Astrocyte (in vitro differentiated cells and primary cell): ENCODE measurements at places on chromosomes 1 and 21. TPM values are rescaled to one million over a fixed set of nuclear protein-coding genes. Genes with fewer than 3 reads are reported as not detected.

DNA sequence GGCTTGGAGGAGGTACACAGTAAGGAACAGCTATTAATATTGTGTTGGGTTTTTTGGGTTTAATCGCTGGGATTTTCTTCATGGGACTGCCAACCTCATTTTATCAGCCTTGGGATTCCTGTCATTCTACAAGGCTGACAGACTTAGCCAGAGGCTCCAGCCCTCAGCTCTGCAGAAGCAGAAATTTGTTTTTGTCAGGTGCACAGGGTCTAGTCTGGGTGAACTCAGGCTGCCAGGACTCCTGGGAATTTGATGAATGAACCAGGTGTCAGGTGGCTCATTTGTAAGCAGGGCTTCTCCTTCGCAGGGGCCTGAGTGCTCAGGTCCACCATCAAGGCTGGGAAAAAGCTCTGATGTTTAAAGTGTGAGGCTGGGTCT, 11.5 kb upstream of the ZNF362 start:
- peaks cover 10% of the 10 kb centered on the region for H3K27me3 ChIP-seq
- no peak for DNase-seq
- H3K4me3 ChIP-seq, result no peak overlapping the region
- no peaks in the 10 kb centered on the region for H3K36me3 ChIP-seq
- peaks cover 3% of the 10 kb centered on the region for H3K4me1 ChIP-seq
- no peak overlapping the region for H3K27ac ChIP-seq

DNA sequence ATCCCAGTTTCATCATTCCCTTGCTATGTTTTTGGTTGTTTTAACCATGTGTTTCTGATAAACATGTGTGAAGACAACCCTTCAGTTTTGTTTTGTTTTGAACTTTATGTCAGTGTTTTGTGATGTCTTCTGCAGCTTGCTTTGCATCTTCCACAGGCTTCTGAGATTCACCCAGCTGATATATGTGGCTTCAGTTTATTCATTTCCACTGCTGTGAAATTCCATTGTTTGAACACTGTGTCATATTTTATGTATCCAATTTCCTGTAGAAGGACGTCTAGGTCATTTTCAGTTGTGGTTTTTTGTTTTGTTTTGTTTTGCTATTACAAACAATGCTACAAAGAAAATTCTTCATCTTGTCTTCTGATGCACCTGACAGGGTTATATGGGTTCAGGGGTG, 27.2 kb upstream of the SLC26A9 start:
- no peak overlapping the region for H3K27ac ChIP-seq
- no peaks in the 10 kb centered on the region for H3K27me3 ChIP-seq
- no peak overlapping the region for H3K4me3 ChIP-seq
- no peaks in the 10 kb centered on the region for H3K4me1 ChIP-seq
- DNase-seq, result no peak

DNA sequence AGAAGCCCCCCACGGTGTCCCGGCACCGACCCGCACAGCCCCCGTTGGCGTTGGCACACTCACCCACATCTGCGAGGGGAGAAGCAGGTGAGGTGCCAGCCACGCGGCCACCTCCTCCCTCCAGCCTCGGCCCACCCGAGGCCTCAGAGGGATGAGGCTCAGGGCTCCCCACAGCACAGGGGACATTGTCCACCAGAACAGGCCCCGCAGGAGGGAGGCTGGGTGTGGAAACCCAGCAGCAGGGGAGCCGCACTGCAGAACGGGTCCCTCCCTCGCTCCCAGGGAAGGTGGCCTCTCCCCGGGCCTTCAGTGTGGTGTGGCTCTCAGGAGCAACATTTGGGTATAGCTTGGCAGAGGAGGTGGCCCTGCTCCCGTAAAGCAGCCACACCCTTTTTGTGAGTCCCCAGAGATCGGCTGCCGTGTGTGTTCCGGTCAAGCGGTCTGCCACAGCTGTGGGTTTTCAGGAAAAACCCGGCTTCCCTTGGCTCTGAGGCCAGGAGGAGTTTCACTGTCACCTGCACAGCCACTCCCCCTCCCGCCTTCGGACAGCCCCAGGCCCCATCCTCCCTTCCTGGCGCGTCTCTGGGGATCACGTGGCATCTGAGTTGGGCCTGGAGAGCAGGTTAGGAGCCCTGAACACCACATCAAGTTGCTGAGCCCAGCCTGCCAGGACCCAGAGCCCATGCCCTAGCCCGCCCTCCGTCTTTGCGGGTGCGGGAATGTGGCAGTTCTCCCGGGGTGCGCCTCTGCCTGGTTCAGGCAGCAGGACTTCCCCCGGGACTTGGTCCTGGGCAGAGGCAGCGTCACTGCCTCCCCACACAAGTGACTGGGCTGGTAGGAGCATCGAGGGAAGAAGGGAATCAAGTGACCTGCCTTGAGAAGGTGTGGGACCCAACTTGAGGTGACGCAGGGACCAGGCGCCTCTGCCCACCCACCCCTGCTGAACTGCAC, 64.0 kb downstream of the MEGF6 start:
- DNase-seq, result no peak
- no peaks in the 10 kb centered on the region for H3K36me3 ChIP-seq
- H3K4me1 ChIP-seq, result peaks cover 27% of the 10 kb centered on the region
- H3K27me3 ChIP-seq, result peaks cover 2% of the 10 kb centered on the region
- H3K27ac ChIP-seq, result no peak overlapping the region

DNA sequence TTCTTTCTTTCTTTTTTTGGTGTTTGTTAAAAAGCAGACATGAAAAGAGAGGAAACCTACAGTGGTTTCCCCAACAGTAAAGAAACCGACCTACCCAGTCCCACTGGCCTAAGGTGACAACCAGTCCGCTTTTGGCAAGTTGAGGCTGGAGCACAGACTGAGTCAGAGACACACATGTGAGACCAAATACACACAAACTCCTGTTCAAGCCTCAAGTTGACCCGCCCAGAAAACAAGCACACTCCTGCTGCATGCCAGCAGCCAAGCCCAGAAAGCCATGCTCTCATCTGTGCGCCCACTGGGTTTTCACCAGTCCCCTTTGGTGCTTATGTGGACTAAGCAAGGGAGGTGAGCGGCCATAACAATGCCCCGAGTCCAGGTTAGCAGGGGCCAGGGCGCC, 64.6 kb upstream of the GPR153 start:
- no peak overlapping the region for H3K27ac ChIP-seq
- H3K27me3 ChIP-seq, result no peaks in the 10 kb centered on the region
- no peaks in the 10 kb centered on the region for H3K36me3 ChIP-seq
- H3K4me3 ChIP-seq, result no peak overlapping the region
- H3K4me1 ChIP-seq, result peaks cover 19% of the 10 kb centered on the region

The RGS1 gene
- not detected in 2 replicates for total RNA-seq

The TMIGD3 gene
- not detected in 2 replicates for total RNA-seq

The USP1 gene
- 11.4 and 12.8 TPM in 2 replicates for total RNA-seq

DNA sequence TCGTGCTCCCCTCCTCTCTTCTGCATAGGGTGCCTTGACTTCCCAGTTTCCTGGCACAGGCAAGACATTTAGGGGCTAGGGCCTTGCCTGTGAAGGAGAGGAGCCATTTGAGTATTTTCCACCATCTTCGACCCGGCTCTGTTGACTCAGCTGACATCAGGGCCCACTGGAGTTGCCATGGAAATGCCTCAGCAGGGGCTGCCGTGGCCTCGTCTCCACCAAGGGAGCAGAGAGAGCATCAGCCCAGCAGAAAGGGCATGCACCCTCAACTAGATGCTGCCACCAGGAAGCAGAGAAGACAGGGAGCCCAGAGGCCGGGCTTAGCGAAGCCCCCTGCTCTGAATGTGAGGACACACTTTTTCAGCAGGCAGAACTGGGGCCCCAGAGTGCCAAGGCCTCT, 101.9 kb upstream of the ACTL8 start:
- DNase-seq, result no peak
- H3K27me3 ChIP-seq, result no peaks in the 10 kb centered on the region
- H3K4me3 ChIP-seq, result no peak overlapping the region
- no peaks in the 10 kb centered on the region for H3K36me3 ChIP-seq
- H3K4me1 ChIP-seq, result peaks cover 3% of the 10 kb centered on the region

The LCE1B gene
- total RNA-seq, result not detected in 2 replicates

DNA sequence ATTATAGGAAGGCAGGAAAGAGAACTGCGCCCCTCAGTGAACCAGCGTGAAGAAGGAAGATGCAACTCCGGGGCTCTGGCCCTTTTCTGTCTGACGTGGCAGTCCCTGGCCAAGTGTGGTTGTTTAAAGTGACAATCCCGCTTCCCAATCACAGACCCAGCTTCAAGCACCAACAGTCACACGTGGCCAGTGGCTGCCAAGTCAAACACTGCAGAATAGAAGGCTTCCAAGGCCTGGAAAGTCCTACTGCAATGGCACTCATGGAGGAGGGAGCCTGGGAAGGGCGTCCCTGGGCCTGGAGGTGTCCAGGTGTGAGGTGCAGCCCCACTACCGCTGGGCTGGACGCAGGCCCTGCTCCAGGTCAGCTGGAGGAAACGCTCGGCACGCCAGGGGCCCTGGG, 143.8 kb downstream of the CASZ1 start:
- no peaks in the 10 kb centered on the region for H3K36me3 ChIP-seq
- H3K27ac ChIP-seq, result no peak overlapping the region
- no peaks in the 10 kb centered on the region for H3K27me3 ChIP-seq

The HSD3B2 gene
- not detected in 2 replicates for total RNA-seq

DNA sequence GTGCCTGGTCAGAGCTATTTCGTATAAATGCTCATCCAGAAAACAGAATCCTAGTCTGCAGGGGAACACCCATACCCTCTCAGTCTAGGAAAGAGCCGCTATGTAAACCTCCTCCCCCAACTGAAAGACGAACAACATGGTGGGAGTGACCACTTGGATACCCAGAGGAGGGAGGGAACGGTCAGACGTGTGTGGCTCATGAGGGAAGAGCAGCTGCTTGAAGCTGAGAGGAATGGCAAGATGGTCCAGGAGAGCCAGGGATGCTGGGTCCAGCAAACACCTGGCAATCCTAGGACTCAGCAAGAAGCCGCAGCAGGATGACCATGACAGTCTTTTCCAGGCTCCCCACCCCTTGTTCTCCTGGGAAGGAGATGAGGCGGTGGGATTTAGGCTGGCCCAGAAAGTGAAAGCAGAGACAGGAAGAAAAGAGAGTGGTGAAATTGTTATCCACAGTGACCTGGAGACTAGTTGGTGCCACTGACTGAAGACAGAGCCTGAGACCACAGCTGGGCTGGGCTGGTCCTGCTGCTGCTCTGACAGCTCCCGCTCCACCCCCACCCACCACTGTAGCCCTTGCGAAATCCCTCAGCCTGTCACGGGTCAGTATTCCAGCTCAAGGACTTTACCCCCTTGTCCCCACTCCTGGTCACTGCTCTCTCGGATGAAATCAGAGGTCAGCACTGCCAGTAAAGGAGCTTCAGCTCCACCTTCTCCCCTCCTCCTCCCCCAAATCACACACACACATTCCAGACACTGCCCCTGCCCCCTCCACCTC, 3.6 kb downstream of the CERS2 start:
- peaks cover 19% of the 10 kb centered on the region for H3K36me3 ChIP-seq
- no peak for DNase-seq
- no peak overlapping the region for H3K27ac ChIP-seq
- H3K4me1 ChIP-seq, result peaks cover 27% of the 10 kb centered on the region
- H3K27me3 ChIP-seq, result no peaks in the 10 kb centered on the region
- H3K4me3 ChIP-seq, result no peak overlapping the region
